ENCODE measurements at places on chromosomes 5 and 9.

- no peak for DNase-seq
Observed at GRCh38 chr9:124698265-124698664, 72.8 kb downstream of the NR6A1 start.

DNA sequence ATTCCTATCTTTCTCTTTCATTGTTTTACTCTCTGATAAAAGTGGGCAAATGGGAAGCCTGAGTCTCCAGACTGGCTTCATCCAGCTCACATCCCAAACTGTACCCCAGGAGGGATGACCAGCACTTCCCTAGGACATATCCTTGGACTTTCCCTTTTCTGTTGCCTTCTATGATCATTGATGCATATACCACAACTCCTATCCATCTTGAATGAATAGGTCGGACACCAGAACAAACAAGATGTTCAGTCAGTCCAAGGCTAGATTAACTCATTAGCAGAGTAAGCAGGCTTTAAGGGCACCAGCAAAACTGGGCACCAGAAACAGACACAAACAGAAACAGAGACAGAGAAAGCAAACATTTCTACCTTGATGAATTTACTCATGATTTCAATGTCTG, 159.1 kb upstream of the RGMB start:
- DNase-seq, result no peak

- DNase-seq, result no peak
Observed at GRCh38 chr9:104463864-104464263, 40.2 kb upstream of the OR13F1 start.

DNA sequence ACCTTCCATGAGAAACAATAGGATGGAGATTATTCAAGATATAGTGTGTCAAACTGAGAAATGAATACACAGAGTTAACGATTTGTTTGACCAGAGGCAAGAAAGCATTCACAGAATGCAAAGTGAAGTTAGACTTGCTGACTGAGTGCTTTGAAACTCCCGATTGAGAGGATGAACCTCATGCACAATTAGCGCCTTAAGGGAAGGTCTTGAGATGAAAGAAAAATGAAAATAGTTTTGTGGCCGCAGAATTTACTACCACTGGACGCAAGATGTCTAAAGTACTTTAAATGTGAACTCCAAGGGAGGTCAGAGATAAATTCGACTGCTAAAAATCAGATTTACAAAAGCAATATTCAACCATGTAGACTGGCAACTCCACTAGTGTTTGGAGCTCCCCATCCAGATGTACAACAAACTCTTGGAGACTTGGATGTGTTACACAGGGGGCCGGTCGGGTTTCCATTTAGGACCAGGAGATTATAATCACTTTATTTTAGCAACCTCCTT, 707 bp upstream of the RIMOC1 start:
- no peak for DNase-seq

All from eye (tissue), 1 donor.